ENCODE measurements at places on chromosomes 5 and 9.

- no peak for DNase-seq
Observed at GRCh38 chr5:57715296-57715695, 232.7 kb upstream of the ACTBL2 start.

DNA sequence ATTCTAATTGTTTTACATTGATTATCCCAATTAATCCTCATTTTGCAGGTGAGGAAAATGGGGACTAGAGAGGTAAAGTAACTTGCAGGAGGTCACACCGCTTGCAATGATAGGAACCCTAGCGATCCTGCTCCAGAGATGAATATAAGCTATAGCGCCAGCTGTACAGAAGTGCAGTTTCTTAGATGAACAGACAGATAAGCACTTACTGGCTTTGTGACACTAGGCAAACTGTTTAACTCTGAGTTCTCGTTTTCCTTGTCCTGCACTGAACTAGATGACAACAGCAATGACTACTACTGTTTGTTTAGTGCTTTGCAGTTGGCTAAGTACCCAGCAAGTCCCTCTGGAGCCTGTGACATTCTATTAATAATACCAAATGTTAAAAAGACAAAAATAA, 11.1 kb downstream of the LHX6 start:
- no peak for DNase-seq

GRCh38 chr5:153711755-153712154, 221.3 kb downstream of the GRIA1 start:
- no peak for DNase-seq

- DNase-seq, result no peak
Observed at GRCh38 chr9:101132801-101133200, 104.3 kb downstream of the PLPPR1 start.

DNA sequence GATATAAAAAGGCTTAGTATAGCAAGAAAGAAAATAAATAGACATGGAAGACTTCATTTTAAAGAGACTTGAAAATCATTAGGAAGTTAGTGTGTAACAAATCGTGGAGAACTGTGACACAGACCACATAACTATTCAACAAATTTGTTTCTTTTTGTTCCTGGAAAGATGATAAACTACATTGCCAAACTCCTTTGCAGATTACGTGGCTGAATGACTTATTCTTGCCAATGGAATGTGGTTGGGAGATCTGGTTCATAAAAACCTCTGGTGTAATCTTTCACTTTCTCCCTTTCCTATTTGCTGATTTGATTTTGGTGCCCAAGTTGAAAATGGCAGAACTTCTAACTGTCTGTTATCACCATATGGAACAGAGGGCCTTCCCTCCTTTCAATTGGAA, 328.9 kb upstream of the MEF2C start:
- DNase-seq, result peak; percentile 14

DNA sequence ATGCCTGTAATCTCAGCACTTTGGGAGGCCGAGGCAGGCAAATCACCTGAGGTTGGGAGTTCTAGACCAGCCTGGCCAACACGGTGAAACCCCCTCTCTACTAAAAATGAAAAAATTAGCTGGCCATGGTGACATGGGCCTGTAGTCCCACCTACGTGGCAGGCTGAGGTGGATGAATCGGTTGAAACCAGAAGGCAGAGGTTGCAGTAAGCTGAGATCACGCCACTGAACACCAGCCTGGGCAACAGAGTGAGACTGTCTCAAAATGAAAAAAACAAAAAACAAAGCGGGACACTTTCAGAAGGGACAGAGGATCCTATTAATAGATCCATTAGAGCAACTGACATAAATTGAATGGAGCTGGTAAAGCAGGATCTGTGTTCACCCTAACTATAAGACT, 89.6 kb upstream of the SGCD start:
- DNase-seq, result no peak

- no peak for DNase-seq
Observed at GRCh38 chr5:6773342-6774035, 60.3 kb downstream of the TENT4A start.

GRCh38 chr9:107807183-107807582, 317.6 kb upstream of the KLF4 start:
- peak; percentile 82 for DNase-seq

DNA sequence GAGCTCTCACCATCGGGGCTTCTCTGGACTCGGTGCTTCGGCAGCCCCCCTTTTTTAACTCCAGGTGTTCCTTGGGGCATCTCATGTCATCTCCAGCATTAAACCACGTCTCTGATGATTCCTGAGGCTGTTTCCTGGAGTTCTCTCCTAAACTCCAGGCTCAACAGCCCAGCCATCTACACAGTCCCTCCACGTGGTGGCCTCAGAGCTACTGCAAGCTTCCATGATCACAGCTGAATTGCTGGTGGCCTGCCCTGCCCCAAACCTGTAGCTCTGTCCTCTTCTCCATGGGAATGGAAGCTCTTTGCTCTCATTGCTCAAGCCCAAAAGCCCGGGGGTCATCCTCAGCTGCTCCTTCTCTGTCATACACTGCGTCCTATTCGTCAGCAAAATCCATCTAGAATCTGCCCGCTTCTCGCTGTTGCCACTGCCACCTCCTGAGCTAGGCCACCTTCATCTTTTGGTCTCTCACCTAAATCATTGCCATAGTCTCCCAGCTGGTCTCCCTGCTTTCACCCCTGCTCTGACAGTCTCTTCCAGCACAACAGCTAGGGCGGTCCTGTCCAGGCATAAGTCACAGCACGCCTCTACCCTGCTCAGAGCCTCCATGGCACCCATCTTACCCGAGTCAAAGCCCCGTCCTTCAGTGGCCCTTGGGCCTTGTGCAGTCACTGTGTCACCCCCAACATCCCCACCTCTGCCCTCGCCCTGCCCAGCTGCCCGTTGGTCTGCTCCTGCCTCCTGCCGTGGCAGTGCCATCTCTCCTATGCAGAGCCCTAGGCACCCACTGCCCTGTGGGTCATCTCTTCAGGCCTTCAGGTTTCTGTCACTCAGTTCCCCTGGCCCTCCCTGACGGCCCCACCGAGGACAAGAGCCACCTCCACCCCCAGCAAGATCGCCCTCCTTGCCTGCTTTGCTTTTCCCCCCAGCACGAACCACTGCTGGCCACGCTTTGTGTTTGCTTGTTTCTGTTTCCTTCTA, 6.4 kb downstream of the B4GALT7 start:
- DNase-seq, result no peak

DNA sequence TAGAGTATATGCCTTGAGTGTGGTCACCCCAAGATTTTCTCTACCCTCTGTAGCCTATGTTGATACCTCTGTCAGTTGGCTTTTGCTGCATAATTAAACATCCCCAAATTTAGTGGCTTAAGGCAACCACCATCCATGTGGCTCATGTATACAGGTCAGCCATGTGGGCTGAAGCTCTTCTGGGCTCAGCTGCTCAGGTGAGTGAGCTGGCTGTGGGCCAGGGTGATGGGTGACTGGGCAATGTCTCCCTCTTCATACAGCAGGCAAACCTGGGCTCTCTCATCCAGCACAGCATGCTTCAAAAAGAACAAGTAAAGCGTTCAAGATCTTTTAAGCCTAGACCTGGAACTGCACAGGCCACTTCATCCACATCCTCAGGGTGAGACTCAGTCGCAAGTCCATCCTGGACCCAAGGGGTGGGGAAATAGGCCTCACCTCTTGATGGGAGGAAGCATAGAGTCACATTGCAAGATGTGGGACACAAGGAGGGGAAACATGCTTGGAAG, 188.2 kb upstream of the TAS2R1 start:
- DNase-seq, result no peak

- DNase-seq, result no peak
Observed at GRCh38 chr5:142669477-142669876, 16.4 kb downstream of the FGF1 start.

All from RCC 7860 (cell line).